ENCODE measurements at places on chromosomes 3 and 15.

GRCh38 chr15:58474741-58475323 is 43.0 kb downstream of the LIPC start:
- DNase-seq, result no peak

- DNase-seq, result no peak
Measured at GRCh38 chr15:26972636-26973035, 1.7 kb downstream of the GABRG3 start.

DNA sequence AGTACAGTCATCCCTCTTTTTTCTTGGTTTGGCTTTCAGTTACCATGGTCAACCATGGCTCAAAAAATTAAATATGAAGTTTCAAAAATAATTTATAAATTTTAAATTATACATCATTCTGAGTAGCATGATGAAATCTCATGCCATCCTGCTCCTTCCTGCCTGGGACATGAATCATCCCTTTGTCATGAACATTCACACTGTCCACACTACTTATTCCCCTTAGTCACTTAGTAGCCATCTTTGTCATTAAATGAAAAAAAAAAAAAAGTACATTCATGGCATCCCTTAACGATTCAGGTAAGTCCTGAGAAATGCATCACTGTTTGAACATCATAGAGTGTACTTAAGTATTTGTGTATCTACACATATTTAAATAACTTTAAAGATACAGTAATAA is 1046.3 kb downstream of the ROBO2 start:
- no peak for DNase-seq

DNA sequence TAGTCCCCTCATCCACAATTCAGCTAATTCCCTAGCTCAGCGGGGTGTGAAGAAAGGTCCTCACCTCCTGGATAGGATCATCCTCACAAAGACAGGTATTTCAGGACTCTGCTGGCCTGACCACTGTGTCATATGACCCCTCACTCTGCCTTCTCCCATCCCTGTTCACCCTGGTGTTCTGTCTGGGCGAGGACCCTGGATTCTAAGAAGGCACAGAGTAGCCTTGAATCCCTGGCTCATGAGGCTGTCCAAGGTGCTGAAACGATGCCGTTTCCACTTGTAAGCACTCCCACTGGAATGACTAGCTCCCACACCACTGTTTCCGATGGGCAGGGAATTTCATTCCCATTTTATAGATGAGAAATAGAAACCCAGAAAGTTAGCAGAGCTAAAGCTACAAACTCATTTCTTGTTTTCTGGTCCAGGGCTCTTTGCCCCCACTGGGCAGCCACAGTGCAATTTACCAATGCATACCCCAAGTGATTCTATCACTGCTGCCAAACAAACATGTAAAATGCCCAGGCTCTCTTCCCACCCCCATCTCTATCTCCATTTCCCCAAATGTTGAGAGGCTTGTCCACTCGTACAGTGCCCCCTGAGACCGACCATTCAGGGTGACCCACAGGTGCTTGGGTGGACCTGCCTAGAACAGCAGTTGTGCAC is 83.2 kb downstream of the RAB11A start:
- DNase-seq, result no peak

Measured in GM12892 (cell line).